ENCODE measurements at places on chromosomes 7 and 10.

DNA sequence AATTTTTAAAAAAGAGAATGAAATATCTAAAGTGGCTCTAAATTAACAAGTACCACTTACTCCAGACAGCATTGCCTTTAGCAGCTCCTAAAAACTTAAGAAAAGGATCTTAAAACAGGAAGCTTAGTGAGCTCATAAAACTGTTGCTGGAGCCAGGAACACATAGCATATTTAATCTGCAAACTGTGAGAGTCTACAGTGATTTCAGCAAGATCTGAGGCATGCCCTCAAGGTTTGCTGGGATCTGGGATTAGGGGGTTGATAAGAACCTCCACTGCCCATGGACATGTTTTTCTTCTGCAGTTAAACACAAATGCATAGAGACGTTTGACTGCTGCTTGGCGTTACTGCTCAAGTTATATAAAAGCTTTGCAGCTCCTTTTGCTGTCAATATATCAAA, 3.8 kb downstream of the GLI3 start:
- DNase-seq, result no peak

DNA sequence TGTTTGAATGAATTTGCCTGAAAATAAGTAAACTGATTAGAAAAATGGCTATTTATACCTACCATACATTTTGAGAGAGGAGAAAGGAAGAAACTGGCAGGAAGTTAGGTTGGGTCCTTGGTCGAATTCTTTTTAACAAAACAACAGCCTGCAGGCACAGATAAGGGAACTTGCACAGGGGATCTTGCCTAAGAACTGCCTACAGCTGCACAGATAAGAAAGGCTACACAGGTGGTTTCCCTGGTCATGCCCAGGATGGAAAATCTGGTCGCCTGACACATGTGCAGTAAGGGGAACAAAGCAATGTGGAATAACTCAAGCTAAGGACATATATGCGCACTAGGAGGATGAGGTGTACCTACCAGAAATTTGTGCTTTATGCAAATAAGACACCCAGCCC, 732.1 kb upstream of the POT1 start:
- DNase-seq, result no peak

- DNase-seq, result no peak
These were observed 20.6 kb downstream of the CDK1 start for GRCh38 chr10:60798870-60799269.

DNA sequence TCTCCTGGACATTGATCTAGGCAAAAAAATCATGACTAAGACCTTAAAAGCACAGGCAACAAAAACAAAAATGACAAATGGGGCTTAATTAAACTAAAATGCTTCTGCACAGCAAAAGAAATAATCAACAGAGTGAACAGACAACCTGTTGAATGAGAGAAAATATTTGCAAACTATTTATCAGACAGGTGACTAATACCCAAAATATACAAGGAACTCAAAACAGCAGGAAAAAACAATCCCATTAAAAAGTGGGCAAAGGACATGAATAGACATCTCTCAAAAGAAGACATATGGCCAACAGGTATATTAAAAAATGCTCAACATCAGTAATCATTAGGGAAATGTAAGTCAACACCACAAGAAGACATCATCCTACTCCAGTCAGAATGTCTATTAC, 166.8 kb downstream of the MTERF1 start:
- no peak for DNase-seq

DNA sequence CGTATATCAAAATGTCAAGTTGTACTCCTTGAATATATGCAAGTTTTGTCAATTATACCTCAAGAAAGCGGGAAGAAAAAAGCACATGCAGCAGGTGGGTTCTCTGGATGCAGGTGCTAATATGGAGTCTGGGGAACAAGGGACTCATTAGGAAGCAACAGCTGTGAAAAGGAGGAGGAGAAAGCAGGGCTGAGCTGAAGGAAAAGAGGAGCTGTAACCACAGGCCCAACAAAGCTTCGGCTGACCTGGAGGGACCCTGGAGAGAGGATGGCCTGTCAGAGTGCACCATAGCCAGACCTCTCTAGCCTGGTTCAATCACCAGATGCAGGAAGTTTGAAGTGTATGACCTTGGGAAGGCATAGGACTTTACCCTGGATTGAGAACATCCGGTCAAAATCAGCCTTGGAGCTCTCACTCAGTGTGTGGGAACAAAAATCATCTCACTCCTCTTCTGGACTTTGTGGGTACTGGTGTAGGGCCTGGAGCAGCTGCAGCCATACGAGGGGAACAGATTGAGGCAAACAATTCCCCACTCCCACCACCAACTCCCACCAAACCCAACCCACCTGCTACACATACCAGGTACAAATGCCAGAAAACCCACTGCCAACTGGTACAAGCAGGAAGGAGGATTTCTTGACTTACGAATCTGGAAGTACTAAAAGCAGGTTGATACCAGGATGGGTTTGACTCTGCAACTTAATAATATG, 36.7 kb downstream of the NPTX2 start:
- no peak for DNase-seq

DNA sequence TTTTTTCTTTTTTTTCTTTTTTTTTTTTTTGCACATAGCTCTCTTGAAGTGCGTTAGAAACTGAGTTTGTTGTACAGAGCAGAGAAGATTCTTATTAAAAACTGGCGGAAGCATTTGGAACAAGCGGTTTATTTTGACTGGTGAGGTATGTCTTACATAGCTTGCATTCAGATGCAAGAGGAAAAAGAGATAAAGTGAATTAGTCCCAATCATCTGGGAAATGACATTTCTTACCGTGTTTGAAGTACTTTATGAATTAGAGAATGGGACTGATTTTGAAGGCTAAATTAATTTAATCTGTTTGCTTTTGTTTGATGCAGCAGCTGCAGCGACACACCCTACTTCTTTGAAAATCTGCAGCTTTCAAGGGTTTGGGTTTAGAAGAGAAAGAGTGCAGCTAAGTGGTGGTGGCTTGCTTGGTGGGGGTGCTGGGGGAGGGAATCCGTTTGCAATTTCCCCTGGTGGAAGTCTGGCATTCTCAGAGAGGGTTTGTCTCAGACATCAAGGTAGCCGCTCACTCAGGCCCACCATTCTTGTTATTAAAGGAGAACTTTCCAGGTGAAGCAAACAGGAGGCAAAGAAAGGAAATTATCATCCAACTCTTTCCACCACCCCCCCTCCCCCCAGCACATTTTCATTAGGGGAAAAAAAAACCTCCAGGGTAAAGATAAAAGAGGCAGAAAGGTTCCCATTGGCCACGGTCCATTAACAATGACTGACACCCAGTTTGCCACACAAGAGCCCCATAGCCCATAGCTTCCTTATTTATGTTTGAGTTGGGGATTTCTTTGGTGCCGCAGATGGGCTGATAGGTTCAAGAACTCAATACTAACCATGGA, 231.7 kb downstream of the SKIDA1 start:
- no peak for DNase-seq

DNA sequence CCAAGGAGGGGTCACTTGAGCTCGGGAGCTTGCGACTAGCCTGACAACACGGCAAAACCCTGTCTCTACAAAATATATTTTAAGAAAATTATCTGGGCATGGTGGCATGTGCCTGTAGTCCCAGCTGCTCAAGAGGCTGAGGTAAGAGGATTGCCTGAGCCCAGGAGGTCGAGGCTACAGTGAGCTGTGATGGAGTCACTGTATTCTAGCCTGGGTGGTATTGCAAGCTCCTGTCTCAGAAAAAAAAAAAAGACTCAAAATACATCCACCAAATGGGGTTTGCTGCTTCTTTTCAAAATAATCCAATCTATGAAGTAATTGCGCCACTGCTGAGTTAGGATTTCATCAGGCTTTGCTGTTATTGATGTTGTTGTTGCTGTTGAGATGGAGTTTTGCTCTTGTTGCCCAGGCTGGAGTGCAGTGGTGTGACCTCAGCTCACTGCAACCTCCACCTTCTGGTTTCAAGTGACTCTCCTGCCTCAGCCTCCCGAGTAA, 11.1 kb upstream of the VIM start:
- no peak for DNase-seq

DNA sequence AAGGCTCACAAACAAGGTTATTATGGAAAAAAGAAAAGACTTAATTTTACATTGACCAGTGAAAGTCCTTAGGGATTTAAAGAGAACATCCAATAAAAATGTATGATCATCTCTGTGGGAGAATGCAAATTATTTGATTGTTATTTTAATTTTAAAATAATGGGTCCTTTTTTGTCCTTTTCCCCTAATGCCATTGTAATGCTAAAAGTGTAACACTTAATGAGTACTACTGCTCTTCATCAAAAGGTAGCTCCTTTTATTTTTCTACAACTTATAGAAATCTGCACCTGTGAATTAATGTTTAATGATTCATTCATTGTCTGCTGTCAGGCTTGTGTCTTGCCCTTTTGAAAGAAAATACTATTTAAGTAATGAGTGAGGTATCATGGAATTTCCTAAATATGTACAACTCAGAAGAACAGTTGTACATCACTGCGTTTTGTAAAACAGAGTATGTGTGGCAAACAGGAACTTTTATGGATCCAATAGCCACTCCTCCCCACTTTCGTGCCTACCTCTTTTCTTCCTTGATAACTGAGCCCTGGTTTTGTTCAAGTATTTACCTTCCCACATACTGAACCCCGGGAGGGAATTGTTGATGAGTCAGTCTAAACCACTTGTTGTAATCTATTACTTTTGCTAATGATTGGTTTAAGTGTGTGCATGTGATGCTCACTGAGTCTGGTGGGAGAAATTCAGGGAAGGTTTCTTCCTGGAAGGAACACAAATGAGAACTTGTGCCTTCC, 19.9 kb upstream of the TRUB1 start:
- no peak for DNase-seq

GRCh38 chr10:125159486-125159931, 854 bp downstream of the CTBP2 start:
- DNase-seq, result no peak

- DNase-seq, result no peak
These were observed 65.7 kb upstream of the INSIG1 start for GRCh38 chr7:155231941-155232340.

DNA sequence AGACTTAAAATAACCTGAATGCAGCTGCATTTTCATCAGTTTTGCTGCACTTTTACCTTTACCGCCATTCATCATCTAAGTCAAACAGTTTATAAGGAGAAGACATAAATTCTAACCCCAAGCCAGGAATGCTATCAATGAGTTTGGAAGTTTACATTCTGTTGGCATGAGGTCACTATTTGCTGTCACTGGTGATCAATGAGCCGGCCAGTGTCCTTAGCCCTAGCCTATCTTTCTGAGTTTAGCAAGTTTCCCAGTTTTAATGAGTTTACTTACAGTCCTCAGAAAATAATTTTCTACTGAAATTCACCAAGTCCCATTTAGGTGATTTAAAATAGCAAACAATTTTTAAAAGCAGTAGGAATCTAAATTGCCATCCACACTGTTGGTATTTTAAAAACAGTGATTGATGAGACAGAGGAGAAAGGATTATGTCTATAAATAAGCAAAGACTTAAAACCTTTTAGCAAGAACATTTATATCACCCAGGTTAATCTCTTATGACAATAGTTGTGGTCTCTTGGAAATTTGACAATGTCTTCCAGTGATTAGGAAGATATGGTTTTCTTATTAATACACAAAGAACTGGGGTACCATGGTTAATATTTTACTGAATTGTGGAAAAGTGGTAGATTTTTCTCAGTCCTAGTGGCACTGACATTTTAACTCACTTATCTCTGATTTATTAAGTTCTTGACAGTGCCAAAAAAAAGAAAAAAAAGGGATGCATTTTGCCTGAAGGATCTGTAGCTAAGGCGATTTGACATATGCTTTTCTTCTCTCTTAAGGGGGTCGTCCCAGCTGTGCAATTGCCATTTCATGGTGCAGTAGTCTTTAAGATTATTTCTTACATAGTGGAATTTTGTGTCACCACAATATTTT, 443.4 kb upstream of the ANKRD30A start:
- DNase-seq, result no peak

DNA sequence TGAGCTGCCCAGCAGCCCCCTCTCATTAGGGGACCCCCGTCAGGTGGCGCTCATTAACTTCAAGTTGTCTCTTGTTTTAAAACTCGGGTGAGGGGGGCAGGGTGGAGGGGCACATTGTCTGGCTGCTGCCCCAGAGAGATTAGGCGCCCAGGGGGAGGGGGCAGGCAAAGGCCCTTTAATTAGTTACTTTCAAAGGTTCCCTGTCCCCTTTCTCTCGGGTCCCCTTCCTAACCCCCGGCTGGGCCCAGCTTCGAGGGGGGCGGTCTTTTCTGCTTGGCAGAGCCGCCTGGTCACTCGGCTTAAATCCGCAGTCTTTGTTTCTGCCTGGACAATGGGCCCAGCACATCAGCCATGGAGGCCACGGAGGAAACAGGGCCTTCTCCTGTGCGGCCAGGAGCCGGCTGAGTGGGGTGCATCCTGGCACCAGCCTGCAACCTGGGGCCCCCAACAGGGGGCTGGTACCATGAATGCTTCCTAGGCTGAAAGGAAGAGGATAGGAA, 38.9 kb upstream of the SLF2 start:
- no peak for DNase-seq

GRCh38 chr7:137969828-137970227, 32.1 kb downstream of the CREB3L2 start:
- no peak for DNase-seq

- DNase-seq, result no peak
These were observed 166.6 kb downstream of the VTI1A start for GRCh38 chr10:112613620-112614019.

- no peak for DNase-seq
These were observed 63.2 kb downstream of the EBF3 start for GRCh38 chr10:129900825-129901224.

DNA sequence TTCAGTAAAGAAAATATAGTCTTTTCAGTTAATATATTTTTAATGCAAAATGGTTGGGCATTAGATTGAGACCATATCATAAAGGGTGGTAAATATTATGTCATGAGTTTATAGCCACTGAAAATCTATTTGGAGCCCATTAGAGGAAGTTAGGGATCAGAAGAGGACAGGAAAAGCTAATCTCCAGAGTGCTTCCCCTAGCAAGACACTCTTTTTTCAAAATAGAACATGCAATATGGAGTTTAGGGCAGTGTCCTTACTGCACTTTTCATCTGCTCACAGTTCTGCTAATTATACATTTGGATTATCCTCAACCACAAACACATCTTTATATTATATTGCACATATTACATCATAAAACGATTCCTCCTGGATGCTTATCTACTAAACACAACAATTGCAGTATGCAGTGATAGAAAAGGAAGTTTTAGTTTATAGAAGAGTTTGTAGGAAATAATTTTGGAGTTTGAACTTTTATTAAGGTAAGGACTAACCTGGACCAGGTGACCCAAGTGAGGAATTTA, 159.8 kb downstream of the PHF14 start:
- DNase-seq, result no peak

Data from activated T-cell treated with anti-CD3 and anti-CD28 coated beads for 4 hours (primary cell).